ENCODE measurements at places on chromosomes 3 and 15.
A peak's percentile ranks its signal among the peaks of the same experiment; 100 is the strongest.

- DNase-seq, result no peak
Measured at GRCh38 chr3:159645874-159646273, 342.8 kb upstream of the IL12A start.

GRCh38 chr3:39147711-39148434 lies 5.5 kb downstream of the CSRNP1 start:
- DNase-seq, result peak; percentile 94

DNA sequence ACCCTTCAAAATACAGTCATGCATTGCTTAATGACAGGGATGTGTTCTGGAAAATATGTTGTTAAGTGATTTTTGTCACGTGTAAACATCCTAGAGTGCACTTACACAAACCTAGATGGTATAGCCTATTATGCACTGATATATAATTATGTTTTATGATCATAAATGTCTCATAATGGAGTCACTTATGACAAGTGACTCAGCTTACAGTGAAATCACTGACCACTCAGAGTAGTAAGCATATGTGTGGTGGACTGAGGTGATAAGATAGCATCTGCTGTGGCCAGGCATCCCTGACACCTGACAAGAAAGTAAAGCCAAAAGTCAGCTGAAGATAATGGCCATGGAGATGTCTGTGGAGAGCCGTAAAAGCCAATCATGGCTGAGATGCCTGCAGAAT lies 5.4 kb downstream of the ACAD11 start:
- DNase-seq, result no peak

- DNase-seq, result no peak
Measured at GRCh38 chr3:23886311-23886710, 30.5 kb downstream of the NKIRAS1 start.

- no peak for DNase-seq
Measured at GRCh38 chr3:134711284-134711683, 60.5 kb upstream of the KY start.

DNA sequence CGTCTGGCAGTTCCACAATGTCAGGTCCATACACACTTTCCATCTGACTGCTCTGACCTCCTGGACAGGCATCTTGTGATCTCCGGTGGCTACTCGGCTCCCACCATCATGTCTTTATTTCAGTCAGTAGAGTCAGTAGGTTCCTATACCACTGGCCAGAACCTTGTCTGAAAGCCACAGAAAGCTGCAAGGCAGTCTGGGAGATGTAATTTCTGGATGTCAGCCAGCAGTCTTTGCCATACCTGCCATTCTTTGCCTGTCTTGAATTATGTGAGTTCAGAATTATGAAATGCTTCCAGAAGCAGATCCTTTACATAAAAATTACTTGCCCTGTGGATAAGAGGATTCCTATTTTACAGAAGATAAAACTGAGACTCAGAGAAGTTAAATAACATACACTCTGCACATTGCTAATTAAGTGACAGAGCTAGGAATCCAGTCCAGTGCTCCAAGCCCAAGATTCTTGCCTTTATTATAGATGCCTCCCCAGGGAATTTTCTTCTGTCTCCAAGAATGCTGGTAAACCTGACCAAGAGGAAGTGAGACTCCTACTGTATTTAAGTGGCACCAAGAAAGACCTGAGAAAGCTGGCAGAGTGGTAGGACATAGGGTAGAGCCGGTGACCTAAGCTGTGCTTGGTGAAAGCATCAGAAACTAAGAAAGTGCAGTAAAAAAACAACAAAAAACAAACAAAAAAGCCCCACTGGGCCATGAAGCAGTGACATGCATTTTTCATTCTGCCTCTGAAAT lies 75.6 kb downstream of the IQCH start:
- no peak for DNase-seq

DNA sequence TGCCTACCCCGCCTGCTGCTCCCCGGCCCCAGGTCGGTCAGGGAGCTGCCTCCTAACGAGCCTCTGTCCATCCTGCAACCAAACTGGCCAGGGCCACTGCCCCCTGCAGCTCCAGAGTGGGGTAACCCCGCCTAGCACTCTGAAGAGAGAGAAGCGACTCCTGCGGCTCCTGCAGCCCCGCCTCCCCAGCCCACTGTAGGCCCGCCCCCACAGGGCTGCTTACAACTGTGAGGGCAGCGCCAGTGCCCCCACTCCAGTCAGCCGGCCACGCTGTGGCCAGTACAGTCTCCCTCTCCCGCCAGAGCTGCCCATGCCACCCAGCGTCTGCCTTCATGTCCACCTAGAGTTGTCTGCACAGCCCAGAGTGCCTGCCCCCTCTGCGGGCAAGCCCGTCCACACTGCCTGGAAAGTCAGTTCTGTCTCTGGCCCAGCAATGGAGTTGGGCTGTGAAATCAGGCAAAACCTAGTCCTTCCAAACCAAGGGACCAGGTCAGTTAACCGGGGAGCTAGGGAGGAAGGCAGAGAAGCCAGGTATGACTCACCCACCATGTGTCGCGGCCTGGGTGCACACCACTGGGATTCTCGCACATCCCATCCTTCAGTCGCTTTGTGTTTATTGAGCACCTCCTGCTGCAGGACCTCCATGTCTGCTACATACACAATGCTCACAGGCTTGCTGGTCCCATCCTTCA lies 2.4 kb downstream of the UCN2 start:
- peak; percentile 51 for DNase-seq

- DNase-seq, result no peak
Measured at GRCh38 chr3:16940769-16941700, 56.3 kb downstream of the PLCL2 start.

DNA sequence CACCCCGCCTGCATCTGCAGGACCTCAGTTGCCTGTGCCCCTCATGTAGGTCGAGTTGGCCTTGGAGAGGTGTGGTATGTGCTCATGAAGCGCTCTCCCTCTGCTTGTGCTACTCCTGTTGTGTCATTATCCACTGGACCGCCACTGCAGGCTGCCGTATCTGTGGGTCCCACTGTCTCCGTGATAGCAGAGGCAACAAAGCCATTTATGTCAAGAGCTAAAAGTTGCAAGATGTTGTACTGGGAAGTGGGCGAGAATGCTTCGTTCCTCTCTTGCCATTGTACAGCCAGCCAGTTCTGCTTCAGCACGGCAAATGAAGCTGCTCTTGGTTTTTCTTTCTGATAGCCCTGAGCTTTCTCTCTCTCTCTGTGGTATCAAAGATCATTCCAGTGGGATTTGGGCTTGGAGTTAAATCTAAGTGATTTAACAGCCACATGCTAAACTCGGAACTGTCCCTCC lies 89.0 kb downstream of the TMEM212 start:
- DNase-seq, result no peak

- no peak for DNase-seq
Measured at GRCh38 chr15:68781217-68781616, 39.5 kb downstream of the ANP32A start.

DNA sequence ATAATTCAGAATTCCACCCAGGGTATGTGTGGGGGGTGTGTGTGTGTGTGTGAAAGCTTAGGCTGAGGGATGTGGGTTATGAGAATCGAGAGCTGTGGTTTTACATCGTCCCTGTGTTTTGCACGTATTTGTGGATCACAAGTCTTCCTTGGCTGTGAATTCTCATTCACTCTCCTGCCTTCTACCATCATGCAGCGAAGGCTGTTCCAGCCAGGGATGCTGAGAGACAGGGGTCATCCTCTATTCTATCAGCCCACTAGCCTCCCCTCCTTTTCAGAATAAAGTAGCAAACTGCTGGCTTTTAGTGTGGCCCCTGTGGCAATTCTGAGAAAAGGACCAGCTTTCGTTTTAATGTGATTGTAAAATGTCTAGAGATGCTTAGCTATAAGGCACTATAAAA lies 460.6 kb upstream of the NR2F2 start:
- no peak for DNase-seq

DNA sequence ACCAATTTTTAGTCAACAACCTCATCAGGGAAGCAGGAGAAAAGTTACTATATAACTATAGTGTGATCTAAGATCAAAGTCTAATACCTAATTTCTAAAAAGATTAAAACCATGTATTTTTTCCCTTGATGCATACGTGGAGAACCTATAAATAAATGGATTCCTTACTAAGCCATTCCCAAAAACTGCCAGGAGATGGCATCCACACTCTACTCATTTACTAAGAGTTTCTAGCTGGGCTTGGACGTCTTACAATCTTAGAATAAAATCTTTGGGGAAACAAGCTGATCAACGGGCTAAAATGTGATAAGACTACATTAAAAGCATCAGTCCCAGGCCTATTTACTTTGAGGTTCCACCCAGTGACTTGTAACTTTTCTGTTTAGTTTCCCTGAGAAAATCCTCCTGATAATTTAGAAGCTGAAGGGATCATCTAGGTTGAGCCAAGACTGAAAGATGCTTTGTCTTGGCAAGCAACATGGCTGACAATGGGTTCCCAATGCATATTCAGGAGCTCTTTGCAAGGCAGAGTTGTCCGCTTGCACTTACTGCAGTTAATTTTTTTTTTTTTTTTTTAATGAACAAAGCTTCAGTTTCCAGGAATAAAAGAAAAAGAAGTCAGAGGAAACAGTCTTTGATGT lies 85.5 kb upstream of the FGF12 start:
- DNase-seq, result peak; percentile 65

DNA sequence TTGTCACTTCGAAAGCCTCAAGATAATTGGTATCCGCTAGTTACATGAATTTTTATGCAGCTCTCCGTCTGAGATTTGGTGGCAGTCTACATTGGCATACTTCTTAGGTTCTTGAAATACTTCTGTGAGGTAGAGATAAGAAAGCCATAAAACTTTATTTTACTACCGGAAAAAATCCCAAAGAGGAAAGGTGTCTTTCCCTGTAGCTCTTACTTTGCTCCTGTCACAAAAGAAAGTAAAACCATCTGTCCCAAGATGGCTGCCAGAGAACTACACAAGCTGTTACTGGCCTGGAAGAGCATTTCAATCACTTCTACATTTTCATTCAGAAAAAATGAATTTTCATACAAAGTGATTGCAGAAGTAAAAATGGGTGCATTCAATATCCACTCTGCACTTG lies 214.8 kb upstream of the ST8SIA2 start:
- DNase-seq, result no peak

GRCh38 chr3:135419155-135419554 lies 546.4 kb upstream of the PPP2R3A start:
- DNase-seq, result no peak

GRCh38 chr15:33398555-33398954 lies 87.8 kb downstream of the RYR3 start:
- no peak for DNase-seq

DNA sequence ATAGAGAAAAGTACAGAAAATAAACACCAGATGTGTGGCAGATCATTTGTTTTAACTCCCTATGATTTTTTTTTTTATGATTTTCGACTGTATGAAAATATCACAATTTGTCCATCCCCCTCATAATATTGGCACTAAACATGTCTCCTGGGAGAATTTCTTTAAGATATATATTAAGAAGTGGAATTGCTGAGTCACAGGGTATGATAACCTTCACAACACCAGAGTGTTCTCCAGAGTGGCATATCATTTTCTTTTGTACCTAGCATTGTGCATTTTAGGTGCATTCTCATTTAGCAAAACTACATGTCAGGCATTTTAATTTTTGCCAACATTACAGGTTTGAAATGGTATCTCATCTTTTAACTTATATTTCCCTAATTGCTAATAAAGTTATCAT lies 170.9 kb downstream of the FRMD5 start:
- DNase-seq, result no peak

DNA sequence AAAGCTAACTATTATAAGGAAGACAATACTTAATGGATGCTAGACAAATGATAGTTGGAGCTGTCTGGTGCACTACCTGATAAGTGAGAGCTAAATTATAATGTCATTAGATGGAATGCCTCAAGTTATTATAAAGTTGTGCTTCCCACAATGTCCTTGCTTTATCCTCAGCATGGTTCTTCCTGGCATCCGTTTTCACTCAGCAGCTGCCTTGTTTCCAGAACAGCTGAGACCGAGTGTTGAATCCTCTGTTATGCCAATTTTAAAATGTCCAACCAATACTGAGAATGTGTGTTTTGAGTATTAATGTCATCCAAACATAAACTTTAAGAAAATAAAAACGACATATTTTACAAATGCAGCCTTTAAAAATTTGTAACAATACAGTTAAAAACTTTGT lies 286.7 kb upstream of the SOX2 start:
- no peak for DNase-seq

- DNase-seq, result no peak
Measured at GRCh38 chr3:150747886-150748683, 14.9 kb downstream of the SIAH2 start.

- no peak for DNase-seq
Measured at GRCh38 chr15:98980899-98981228, 26.7 kb downstream of the PGPEP1L start.

- no peak for DNase-seq
Measured at GRCh38 chr3:138448631-138449030, 14.2 kb downstream of the ESYT3 start.

GRCh38 chr3:141550926-141551665 lies 64.3 kb downstream of the RASA2 start:
- no peak for DNase-seq

GRCh38 chr15:78338781-78339180 lies 1.4 kb upstream of the CRABP1 start:
- DNase-seq, result no peak

DNA sequence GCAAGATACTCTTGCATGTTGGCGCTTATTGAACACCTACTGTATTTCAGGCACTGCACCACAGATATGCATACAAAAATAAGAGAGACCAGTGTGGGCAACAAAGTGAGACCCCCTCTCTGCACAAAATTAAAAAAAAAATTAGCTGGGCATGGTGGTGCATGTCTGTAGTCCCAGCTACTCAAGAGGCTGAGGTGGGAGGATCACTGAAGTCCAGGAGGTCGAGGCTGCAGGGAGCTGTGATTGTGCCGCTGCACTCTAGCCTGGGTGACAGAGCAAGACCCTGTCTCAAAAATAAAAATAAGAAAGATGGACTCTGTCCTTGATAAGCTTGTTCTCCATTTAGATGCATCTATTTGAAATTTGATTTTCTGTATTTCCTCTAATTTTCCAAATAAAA lies 20.8 kb downstream of the FEM1B start:
- no peak for DNase-seq

- no peak for DNase-seq
Measured at GRCh38 chr3:146540236-146540635, 4.2 kb downstream of the PLSCR1 start.

DNA sequence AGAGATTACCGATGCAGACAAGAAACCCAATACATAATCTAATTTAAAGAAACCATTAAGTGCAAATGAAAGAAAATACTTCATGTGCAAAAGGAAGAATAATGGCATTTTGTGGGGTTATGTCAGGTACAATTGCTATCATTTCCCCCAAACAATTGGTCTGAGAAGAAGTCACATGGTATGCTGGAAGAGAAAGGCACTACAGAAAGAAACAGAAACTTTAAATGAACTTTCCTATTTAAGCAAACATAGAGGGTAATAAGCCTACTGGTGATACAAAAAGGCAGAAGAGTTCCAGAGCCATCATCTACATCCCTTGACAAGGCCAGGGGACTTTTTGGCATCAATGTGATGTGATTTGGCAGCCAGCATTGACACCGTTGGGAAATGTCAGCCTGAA lies 302.4 kb upstream of the WNT5A start:
- DNase-seq, result no peak

Measured in KBM-7 (cell line).